ENCODE measurements at places on chromosomes 11 and 22.

- peak; percentile 52 for DNase-seq
These were observed 776 bp downstream of the NLRX1 start for GRCh38 chr11:119169282-119169719.

DNA sequence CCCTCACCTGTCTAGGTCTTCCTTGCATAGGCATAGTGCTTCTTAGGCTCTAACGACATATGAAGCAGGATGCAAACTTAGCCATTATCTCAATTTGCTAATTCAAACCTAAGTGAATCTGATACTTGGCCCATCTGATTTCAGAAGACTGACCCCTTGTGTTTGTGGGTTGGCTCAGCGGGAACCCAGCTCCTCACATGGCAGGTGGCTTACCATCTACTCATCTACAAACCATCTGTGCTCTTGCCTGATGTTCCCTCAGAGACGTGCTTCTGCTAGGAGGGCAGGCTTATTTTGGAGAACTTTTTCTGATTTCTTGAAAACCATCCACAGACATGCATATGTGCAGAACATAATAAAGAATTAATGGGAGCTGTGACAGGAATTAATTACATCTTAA lies 15.2 kb downstream of the ELMOD1 start:
- no peak for DNase-seq

- no peak for DNase-seq
These were observed 359.3 kb downstream of the TENM4 start for GRCh38 chr11:79081471-79082031.

DNA sequence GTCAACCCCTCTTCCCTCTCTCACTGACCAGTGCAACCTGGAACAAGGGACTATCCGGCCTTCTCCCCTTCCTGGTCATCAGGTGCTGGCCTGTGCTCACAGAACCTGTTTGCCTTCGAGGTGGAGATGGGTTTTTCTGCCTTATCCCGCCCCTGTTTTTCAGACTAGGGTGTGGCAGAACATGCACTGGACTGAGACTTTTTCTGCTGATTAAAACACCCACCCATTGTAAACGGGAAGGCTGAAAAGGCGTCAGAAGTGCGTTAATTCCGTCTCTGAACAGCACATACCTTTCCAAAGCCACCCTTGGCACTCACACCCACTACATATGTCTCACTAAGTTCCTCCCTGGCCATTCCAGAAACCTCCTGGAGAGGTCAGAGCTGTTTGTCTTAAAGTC lies 4.4 kb upstream of the B3GNT6 start:
- no peak for DNase-seq

GRCh38 chr11:5737091-5737490 lies 843 bp downstream of the OR56B1 start:
- DNase-seq = no peak

DNA sequence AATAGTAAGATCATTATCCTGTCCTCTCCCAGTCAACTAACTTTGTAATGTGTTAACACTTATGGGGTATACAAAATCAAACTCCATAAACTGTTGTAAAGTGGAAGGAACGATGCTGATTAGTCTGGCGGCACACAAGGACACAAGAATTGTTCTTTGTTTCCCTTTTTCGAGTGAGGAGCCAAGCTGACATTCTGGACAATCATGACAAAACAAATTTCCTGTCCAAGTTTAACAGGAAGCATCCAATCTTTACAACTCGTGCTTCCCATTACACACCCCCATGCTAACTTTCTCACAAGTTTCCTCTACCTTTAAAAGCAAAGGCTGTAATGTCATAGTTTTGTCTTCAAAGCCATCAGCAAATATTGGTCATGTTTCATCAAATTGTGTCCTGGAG lies 20.4 kb upstream of the LDLRAD3 start:
- no peak for DNase-seq

DNA sequence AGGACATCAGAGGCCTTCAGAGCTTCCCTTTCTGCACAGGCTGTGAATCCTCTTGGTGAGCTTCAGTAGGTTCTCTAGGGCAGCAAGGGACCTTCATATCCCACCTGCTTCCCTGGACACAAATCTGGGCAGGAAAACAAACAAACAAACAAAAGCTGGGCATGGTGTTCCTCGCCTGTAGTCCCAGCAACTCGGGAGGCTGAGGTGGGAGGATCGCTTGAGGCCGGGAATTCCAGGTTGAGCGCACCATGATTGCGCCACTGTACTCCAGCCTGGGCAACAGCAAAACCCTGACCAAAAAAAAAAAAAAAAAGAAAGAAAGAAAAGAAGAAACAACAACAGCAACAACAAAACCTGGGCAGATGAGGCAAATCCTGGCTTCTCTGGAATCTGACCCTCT lies 92.9 kb downstream of the CEP164 start:
- DNase-seq = no peak

- DNase-seq = no peak
These were observed 175.6 kb upstream of the TENM4 start for GRCh38 chr11:79616392-79616851.

DNA sequence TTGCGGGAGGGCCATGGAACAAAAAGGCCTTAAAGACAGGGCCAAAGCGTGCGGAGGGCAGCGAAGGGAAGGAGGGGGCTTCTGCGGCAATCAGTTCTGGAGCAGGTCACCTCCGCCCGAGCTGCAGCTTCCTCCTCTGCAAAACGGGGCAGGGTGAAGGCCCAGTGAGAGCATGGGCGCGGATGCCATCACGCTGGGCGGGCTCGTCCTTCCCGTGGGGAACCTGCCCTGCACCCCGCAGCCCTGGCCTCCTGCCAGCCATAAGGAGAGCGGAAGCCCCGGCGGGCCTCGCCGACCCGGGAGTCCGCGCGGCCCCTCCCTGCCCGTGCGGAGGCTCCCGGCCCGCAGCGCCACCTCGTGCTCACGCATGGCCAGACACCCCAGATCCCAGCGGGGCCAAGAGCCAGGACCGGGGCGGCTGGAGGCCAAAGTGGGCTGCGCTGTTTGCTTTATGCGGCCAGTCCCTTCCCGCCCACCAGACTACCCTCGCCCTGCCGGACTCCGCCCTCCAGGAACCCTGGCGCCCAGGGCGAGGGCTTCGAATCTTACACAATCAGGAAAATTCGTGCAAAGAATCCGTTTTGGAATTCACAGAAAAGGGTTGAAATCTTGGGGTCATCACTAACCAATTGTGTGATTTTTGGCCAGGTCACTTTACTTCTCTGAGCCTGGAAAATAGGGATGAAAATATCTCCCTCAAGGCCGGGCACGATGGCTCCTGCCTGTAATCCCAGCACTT lies 16.1 kb downstream of the TSKU start:
- DNase-seq = peak; percentile 94

DNA sequence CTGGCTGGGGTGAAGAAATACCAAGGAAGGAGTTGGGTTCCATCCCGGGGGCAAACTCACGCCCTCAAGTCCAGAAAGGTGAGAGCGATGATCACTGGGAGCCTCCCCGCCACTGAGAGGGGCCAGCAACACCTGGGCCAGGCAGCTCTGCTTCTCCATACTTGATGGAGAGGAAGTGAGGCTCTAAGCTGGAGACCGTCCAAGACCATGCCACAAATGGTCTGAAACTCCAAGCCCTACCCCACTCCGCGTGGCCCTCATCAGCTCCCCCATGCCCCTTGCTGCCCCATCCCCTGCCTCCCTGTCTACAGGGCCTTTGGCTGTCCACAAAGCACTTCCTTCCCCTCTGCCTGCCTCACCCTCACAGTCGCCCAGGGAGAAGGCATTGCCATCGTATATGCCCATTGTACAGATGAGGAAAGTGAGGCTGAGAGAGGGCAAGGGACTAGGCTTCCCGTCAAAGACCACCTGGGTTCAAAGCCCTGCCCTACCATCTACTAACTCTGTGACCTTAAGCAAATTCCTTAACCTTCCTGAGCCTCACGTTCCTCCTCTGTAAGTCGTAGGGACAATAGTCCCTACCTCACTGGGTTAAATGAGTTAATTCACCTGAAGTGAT lies 4.4 kb upstream of the PDGFB start:
- no peak for DNase-seq

DNA sequence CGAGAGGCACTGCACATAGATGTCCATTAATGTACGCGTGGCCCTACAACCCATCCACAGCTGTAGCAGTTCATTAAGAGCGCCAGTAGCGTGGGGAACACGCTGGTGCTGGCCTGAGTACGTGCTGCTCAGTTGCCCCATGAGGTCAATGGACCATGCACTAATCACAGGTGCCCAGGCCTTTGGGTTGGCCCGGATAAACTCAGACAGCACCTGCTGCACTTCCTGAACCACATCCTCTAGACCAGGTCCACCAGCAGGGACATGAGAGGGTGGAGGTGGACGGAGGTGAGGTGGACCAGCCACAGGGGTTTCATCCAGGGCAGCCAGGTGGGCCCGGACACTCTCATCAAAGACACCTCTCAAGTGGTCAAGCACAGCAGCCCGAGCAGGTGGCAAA lies 3.1 kb upstream of the GANAB start:
- no peak for DNase-seq

- no peak for DNase-seq
These were observed 80.8 kb downstream of the GRK3 start for GRCh38 chr22:25645266-25645665.

DNA sequence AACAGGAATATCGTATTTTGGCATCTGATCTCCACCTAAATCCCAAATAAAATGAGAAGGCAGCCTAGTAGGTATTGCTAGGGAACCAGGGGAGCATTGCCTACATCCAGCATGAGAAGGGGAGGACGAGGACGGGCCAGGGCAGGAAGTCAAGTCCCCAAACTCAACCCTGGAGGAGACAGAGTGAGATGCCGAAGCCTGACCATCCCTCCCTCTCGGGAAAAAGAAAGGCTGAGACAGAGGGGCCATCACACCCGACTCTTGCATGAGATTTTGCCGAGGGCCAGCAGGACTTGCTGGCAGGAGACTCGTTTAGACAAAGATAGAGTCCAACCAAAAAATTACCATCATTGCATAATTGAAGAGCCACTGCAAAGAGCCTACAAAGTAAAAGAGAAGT lies 50.2 kb upstream of the SPATA19 start:
- no peak for DNase-seq

GRCh38 chr11:43784866-43785265 lies 95.8 kb upstream of the ALKBH3 start:
- DNase-seq = no peak
